ENCODE measurements at places on chromosomes 5 and 9. TPM values are rescaled to one million over a fixed set of nuclear protein-coding genes. Genes with fewer than 3 reads are reported as not detected.

SLC36A2 gene
- polyA plus RNA-seq: 6.1 TPM

CAMK2A gene
- 5.1 TPM for polyA plus RNA-seq

SEMA5A gene
- 41.6 TPM for polyA plus RNA-seq

IL3 gene
- not detected for polyA plus RNA-seq

FBP2 gene
- not detected for polyA plus RNA-seq

SEMA6A gene
- 51.7 TPM for polyA plus RNA-seq

DNA sequence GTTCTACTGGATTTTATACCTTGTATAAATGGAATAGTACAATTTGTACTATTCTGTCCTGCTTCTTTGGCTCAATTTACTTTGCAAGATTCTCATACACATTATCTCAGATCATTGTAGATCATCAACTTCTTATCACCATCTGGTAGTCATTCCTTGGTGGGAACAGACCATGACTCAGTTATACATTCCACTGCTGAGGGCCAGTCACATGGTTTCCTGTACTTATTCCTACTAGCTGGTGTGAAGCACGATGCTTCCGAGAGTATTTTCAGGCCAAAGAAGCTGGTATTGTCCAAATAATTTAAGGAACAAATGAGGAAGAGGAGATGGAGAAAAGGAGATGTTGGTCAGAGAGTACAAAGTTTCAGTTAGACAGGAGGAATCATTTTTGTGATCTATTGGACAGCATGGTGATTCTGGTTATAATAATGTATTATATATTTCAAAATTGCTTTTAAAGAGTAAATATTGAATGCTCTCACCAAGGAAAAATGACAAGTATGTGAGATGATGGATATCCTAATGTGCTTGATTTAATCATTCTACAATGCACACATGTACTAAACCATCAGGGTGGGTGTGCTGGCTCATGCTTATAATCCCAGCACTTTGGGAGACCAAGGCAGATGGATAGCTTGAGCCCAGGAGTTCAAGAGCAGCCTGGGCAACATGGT, 124.1 kb downstream of the SYK start:
- no peak for DNase-seq

DNA sequence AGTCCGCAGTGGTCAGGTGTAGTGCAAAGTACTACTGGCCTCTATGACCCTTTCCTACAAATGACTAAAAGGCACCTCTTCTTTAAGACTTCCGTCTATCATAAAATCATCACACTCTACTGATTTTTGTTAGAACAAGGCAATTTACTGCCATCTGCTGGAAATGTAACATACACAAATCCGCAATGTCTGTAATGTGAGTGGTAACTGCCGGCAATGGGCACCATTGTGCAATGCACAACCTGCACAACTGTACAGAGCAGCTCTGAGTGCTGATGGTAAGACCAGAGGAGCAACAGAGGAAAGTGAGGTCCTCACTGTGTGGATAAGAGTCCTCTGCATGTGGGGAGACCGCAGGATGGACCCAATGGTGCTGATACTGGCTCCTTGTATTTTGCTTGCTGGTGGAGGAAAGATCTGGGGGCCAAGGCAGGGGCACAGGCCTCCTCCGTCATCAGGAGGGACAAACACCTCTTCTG, 103.7 kb downstream of the ATPSCKMT start:
- DNase-seq: no peak

- no peak for DNase-seq
These were observed 385.5 kb upstream of the SLC30A5 start for GRCh38 chr5:68708156-68708841.

GRCh38 chr9:136437430-136437829, 2.2 kb downstream of the INPP5E start:
- no peak for DNase-seq

GRCh38 chr5:57435701-57436134, 46.9 kb downstream of the ACTBL2 start:
- no peak for DNase-seq

GRCh38 chr5:142826741-142827492, 56.7 kb downstream of the ARHGAP26 start:
- no peak for DNase-seq

DNA sequence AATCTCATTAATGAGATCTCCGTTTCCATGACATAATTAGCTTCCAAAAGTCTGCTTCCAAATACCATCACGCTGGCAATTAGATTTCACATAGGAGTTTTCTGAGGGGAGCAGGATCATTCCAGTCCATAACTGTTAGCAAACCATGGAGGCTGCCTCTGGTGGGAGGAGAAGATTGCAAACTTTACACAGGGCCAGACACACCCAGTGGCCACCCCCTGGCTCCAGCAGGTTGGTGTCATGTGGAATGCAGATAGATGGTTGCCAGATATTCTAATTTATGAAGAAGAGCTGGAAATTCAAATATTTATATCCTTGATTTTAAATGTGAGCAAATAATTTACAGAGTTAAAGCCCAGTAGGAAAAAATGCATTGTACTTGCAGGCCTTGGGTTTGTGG, 164.2 kb downstream of the ICE1 start:
- DNase-seq: no peak

- DNase-seq: no peak
These were observed 1026.1 kb upstream of the DMAC1 start for GRCh38 chr9:8825585-8826147.

GRCh38 chr5:1519631-1520210, 4.0 kb downstream of the LPCAT1 start:
- no peak for DNase-seq

- no peak for DNase-seq
These were observed 7.4 kb upstream of the CDK5RAP2 start for GRCh38 chr9:120587328-120587727.

DNA sequence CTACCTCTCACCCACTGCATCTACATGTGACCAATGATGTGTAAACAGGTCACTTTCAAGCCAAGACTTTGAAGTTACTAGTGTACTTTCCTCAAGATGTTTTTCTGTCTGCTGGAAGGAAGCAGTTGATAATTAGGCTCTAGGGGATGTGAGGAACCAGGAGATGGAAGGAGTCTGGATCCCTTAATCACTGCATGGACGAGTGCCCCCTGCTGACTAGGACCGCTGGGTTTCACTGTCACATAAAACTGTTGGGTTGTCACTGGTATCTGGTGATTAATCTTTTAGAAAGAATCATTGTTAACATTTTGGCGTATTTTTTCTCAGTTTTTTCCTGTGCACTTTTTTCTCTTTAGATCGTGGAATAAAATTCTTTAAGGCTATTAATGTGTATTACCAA, 79.5 kb downstream of the SREK1 start:
- no peak for DNase-seq
